Stimulated activated CD8-positive, alpha-beta memory T cell treated with anti-CD3 and anti-CD28 coated beads, Interleukin-12 subunit alpha, Interleukin-12 subunit beta, amount 100 ng/mL, for 1 hour (primary cell): ENCODE measurements at places on chromosomes 7 and 10.

DNA sequence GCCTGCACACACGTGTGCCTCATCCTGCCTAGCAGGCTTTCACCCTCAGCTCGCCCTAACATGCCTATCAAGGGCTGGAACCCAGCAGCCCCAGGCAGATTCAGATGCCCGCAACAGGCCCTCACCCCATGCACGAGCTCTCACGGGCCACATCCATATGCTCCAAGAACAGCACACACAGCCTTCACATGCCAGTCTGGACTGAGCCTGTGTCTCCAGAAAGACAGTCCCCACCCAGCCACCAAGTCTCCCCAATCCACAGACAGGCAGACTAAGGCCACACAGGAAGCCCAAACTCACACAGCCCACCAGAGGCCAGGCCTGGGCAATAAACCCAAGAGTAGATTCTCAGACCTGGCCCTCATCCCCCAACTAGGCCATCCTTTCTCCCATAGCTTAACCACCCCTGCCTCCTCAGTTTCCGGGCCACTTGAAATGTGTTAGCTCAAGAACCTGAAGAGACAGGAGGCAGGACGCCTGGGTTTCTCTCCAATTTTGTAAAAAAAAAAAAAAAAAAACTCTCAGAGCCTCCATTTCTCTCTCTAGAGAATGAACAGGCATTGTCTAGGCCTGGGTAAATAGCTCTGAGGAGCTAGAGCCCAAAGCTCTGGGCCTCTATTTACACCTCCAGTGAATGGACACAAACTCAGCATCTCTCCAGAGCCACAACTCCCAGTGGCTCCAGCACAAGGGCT lies 6.8 kb downstream of the LDB1 start:
- DNase-seq = no peak

GRCh38 chr7:148732862-148733261 lies 34.2 kb downstream of the CUL1 start:
- DNase-seq = no peak

GRCh38 chr10:11048707-11049278 lies 31.1 kb downstream of the CELF2 start:
- no peak for DNase-seq

DNA sequence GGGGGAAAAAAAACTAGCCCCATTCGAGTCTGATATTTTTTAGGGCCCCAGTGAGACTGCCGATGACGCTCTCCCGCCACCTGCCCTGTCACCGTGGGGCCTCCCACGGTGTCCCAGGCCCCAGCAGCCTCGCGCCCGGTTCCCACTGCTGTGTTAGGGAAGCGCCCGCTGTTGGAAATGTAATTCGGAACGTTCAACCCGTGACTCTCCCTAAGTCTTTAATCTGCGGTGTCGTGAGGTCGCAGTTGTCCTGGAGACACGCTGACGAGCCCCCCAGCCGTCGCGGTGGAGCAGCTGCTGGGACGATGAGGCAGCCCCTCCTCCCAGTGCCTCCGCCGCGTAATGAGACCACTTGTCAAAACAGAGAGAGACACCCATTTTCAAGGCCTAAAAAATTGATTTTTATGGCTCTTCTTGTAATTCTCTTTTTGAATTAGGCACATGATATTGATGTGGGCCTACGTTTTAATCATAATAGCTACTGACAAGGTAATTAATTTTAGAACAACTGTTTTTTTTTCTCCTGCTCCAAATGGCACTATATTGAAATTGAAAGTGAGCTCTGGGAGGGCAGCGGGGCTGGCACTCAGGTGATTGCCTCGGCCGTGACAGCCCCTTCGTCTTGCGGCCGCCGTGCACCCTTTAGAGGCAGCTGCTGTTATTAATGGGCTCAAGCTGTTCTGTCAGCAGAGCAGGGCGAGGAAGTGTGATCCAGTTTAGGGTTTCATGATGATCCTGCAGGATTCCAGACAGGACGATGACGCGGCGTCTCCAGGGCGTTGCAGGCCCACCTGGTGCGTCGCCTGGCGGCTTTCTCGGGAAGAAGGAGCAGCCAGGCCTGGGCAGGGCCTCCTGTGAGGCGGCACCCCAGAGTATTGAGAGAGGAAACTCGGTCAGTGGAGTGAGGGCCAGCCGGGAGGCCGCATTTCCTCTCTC lies 63.3 kb downstream of the NKX6-2 start:
- DNase-seq = no peak

- no peak for DNase-seq
These were observed 613 bp downstream of the USP6NL start for GRCh38 chr10:11610826-11611247.

- DNase-seq = no peak
These were observed 80.5 kb upstream of the PRKG1 start for GRCh38 chr10:50993771-50994251.

DNA sequence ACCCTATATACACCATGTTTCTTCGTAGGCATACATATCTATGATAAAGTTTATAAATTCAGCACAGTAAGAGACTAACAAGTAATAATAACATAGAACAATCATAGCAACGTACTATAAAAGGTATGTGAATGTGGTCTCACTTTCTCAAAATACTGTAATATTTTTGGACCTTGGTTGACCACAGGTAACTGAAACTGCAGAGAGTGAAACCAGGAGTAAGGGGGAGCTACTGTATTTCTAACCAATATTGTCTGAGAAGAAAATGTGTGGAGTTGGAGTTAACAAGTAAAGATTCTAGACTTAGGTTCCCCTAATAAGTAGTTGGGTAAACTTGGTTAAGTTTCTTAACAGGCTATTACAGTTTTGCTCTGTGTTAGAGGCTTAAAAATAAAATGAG lies 72.1 kb downstream of the GNAI1 start:
- DNase-seq = no peak

- no peak for DNase-seq
These were observed 113.1 kb downstream of the LRRC4 start for GRCh38 chr7:127918130-127918529.

DNA sequence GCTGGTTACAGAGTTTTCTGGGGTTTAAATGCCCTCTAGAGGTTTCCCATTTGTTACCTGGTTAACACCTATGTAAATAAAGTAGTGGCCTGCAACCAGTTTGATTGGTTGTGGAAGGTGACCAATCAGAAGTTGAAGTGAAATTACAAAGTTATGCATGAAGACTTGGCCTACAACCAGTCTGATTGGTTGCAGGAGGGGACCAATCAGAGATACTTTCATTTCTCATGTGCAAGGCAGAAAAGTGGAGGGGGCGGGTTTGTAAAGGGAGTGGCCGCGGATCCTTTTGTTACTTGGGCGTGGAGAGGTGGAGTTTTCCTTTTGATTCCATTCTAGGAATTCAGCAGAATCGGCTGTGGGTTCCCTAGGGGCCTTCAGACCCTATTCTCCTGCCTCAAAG lies 80.8 kb downstream of the SEC23IP start:
- DNase-seq = no peak

DNA sequence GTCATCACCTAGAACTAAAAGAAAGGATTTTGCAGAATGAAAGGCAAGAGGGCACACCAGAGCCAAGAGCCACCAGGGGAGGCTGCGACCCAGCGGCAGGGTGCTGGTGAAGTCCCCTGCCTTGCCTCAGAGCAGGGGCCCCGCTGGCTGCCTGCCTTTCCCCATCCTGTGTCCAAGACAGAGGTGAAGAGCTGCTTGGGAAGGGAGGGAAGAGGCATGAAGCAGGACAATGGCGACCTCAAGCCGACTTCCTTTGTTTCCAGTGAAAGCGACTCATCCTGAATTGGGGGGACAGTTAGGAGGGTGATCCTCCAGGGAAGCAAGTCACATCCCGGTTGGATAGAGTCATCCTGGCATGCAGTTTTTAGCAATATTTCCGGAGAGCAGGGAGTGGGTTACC lies 255.5 kb upstream of the YAE1 start:
- no peak for DNase-seq

DNA sequence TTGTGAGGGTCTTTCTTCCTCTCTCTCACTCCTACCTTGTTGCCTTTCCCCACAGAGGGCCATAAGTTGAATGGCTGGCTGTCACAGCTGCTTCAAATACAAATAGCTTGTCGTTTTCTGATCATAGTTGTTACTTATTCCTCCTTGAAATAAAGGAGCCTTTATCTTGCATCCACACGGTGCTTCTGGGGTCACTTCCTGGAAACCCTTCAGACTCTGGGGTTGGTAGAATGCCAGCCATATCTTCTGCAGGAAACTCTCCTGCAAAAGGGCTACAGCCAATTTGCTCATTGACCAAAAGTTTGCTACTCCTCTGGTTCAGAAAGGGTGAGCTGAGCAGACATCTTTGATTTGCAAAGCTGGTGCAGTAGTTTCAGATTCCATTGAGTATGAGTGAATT lies 70.4 kb downstream of the FAM185A start:
- DNase-seq = no peak
